Peyer's patch (tissue), 4 donors: ENCODE measurements at places on chromosomes 13 and 19. TPM values are rescaled to one million over a fixed set of nuclear protein-coding genes. Genes with fewer than 3 reads are reported as not detected.
A peak's percentile ranks its signal among the peaks of the same experiment; 100 is the strongest.

Gene ZNF583
- 3.3 TPM for total RNA-seq

DNA sequence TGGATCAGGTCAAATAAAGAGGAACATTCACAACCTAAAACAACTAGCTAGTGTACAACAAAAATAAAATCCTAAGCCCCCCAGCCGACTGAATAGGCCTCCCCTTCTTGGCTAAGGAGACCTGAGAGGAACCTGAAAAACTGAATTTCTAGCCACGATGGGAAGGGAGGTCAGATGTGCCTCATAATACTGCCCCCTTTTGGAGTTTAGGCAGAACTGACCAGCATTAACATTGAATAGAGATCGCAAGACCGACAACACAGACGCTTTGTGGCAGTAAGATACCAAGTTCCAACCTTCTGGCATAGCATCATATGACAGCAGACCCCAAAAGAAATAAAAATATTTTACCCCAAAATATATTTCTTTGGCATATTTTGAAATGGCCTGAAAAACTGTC, 15.9 kb downstream of the CBY2 start:
- no peaks in the 10 kb centered on the region for H3K27me3 ChIP-seq
- H3K4me3 ChIP-seq, result no peak overlapping the region
- DNase-seq, result no peak
- no peak overlapping the region for H3K27ac ChIP-seq
- H3K4me1 ChIP-seq, result no peaks in the 10 kb centered on the region

DNA sequence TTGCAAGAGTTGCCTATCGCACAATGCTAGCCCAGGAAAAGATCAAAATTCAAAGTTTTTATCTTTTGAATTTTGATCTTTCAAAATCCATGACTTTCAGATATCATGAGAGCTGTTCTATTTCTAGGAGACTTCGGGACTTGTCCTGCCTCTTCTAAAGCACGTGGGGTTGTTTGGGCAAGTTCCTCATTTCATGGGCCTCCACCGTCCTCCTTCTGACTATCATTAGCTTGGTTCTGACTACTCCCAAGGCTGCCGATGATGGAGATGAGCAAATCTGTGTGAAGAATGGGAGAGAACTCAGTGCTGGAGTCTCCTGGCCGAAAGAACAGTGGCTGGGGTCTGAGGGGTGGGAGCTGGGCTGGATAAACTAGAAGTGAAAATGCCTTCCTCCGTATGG, 86.5 kb downstream of the COL4A1 start:
- H3K4me1 ChIP-seq, result no peaks in the 10 kb centered on the region
- H3K36me3 ChIP-seq, result no peaks in the 10 kb centered on the region
- no peak overlapping the region for H3K4me3 ChIP-seq
- H3K27me3 ChIP-seq, result no peaks in the 10 kb centered on the region

Gene CATSPERD
- not detected for total RNA-seq

GRCh38 chr13:111398715-111399299, 78.4 kb downstream of the TEX29 start:
- H3K27me3 ChIP-seq, result no peaks in the 10 kb centered on the region
- H3K36me3 ChIP-seq, result no peaks in the 10 kb centered on the region
- H3K4me1 ChIP-seq, result no peaks in the 10 kb centered on the region
- no peak overlapping the region for H3K4me3 ChIP-seq

GRCh38 chr13:87094646-87095045, 576.5 kb upstream of the SLITRK5 start:
- H3K27me3 ChIP-seq, result no peaks in the 10 kb centered on the region
- no peak overlapping the region for H3K27ac ChIP-seq
- no peak overlapping the region for H3K4me3 ChIP-seq
- no peaks in the 10 kb centered on the region for H3K36me3 ChIP-seq
- no peak for DNase-seq
- no peaks in the 10 kb centered on the region for H3K4me1 ChIP-seq

- no peaks in the 10 kb centered on the region for H3K36me3 ChIP-seq
- H3K4me1 ChIP-seq, result no peaks in the 10 kb centered on the region
- H3K27me3 ChIP-seq, result no peaks in the 10 kb centered on the region
- H3K4me3 ChIP-seq, result no peak overlapping the region
- DNase-seq, result no peak
- no peak overlapping the region for H3K27ac ChIP-seq
Measured at GRCh38 chr13:101565317-101565716, 112.8 kb downstream of the ITGBL1 start.

GRCh38 chr13:97432232-97432916, 1.6 kb upstream of the RAP2A start:
- no peaks in the 10 kb centered on the region for H3K27me3 ChIP-seq
- H3K27ac ChIP-seq, result peak overlapping the region; percentile 93
- H3K4me1 ChIP-seq, result peaks cover 11% of the 10 kb centered on the region

DNA sequence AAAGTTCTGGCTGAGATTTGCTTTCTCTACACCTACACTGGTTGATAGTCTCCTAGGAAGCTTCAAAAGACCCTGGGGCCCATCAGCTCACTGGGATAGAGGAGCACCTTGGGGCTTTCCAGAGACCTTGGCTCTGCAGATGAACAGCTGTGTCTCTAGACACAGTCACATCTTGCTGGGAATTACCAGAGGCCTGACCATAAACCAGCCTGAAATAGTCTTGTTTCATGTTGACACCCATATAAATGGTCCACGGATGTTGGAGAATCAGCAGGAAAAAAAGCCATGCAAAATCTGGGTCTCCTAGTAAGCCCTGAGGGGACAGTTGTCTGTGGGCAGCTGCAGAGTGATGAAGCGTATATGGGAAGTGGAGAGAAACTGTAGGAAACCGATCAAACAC, 207.6 kb downstream of the DNAJC15 start:
- no peak overlapping the region for H3K27ac ChIP-seq
- DNase-seq, result no peak
- H3K36me3 ChIP-seq, result no peaks in the 10 kb centered on the region
- no peaks in the 10 kb centered on the region for H3K4me1 ChIP-seq

GRCh38 chr19:570937-571565, 1.3 kb upstream of the BSG start:
- peak overlapping the region; percentile 88 for H3K27ac ChIP-seq
- peak overlapping the region; percentile 93 for H3K4me3 ChIP-seq
- no peaks in the 10 kb centered on the region for H3K36me3 ChIP-seq
- DNase-seq, result peak; percentile 72

Gene ZAR1L
- total RNA-seq, result not detected

DNA sequence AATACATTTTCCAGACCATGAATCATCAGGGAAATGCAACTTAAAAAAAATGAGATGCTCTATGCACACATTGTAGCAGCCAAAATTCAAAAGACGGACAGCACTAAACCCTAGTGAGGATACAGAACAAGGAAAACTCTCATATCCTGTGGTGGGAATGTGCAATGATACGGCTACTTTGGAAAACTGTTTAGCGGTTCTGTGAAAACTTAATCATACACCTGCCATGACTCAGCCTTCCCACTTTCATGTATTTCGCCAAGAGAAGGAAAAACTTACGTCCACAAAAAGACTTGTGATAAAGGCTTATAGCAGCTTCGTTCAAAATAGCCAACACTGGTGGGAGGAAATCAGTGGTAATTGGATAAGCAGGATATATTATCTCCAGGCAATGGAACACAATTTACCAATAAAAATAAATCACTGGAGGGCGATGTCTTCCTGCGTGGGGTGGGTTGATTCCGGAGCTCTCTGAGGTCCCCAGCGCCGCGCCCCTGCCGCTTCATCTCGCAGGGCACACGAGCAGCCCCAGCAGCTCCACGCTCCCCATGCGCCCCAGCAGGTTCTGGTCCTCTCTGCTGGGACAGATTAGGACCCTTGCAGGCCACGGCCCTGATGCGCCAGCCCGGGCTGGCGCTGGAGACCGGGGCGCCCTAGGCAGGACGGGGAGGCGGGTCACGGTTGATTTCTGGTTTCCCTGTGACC, 97.2 kb upstream of the ARHGEF7 start:
- DNase-seq, result no peak
- H3K27ac ChIP-seq, result no peak overlapping the region
- no peaks in the 10 kb centered on the region for H3K27me3 ChIP-seq
- no peak overlapping the region for H3K4me3 ChIP-seq

DNA sequence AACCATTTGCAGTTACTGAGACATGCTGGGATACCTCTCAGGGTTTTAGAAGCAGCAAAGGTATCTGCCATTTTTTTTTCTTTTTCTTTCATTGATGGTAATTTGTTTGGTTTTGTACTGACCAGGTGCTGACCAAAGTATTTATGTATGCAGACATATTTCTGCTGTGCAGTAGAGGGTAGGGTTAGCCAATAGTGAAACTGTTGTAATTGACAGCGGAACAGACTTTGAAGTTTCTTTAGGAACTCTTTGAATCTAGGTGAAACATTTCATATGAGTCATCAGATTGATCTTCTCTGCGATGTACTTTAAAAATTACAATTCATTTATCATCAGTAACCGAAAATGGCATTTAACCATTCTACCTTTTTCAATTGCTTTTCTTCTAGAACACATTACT, 63.0 kb downstream of the ITGBL1 start:
- no peaks in the 10 kb centered on the region for H3K4me1 ChIP-seq
- H3K27ac ChIP-seq, result no peak overlapping the region
- H3K27me3 ChIP-seq, result no peaks in the 10 kb centered on the region
- H3K36me3 ChIP-seq, result no peaks in the 10 kb centered on the region
- H3K4me3 ChIP-seq, result no peak overlapping the region
- DNase-seq, result no peak

DNA sequence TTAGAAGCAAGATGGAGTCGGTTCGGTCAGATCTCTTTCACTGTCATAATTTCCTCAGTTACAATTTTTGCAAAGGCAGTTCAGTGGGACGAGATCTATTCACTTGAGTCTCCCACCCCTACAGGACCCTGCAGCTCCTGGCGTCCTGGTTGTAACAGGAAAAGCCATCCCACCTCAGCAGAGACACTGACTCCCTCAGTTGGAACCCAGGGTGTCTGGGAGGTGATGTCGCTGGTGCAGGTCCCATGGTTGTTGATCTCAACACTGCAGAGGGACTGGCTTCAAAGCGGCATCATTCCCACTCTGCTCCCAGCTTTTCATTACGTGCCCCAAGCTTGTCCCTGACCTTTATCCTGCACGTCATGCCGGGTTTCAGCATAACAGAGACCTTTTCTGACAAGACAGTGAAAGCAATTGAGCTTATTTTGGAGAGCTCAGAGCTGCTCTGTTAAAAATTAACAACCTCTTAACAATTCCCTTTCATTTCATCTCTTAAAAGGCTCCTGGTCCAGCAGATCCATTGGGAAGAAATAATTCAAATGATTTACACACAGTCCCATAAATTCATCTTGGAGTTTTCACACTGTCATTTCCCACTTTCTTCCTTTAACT, 17.6 kb upstream of the COG3 start:
- no peak for DNase-seq
- H3K27ac ChIP-seq, result no peak overlapping the region
- H3K27me3 ChIP-seq, result no peaks in the 10 kb centered on the region
- no peaks in the 10 kb centered on the region for H3K36me3 ChIP-seq
- H3K4me3 ChIP-seq, result no peak overlapping the region

- no peak overlapping the region for H3K4me3 ChIP-seq
- H3K27ac ChIP-seq, result no peak overlapping the region
- no peaks in the 10 kb centered on the region for H3K36me3 ChIP-seq
- DNase-seq, result no peak
- no peaks in the 10 kb centered on the region for H3K27me3 ChIP-seq
Measured at GRCh38 chr13:97460004-97460775, 26.2 kb downstream of the RAP2A start.
